Activated CD4-positive, alpha-beta T cell treated with anti-CD3 and anti-CD28 coated beads, Interleukin-10, Interleukin-2, amounts not matched to agents 100 ng/mL and 50 ng/mL, durations not matched to agents 16 hours and 8 hours (primary cell): ENCODE measurements at places on chromosomes 11 and 22.

DNA sequence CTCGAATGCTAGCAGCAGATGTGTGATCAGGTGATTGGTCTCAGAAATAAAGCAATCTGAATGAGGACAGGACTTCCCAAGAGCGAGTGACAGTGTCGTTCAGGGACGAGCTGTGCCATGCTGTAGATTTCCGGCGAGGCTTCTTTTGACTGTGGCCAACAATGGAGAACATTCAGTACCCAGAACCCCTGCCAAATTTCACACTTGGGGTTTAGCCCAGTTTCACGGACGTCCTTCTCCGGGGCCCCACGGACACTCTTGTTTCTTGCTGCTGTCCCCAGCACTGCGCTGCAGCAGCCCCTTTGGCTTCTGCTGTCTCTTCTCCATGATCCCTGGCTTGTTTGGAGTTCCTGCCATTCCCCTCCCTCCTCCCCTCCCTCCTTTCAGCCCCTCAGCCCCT, 115.1 kb upstream of the GRAMD1B start:
- DNase-seq = no peak

GRCh38 chr11:120212926-120213325, 2.1 kb downstream of the OAF start:
- no peak for DNase-seq

DNA sequence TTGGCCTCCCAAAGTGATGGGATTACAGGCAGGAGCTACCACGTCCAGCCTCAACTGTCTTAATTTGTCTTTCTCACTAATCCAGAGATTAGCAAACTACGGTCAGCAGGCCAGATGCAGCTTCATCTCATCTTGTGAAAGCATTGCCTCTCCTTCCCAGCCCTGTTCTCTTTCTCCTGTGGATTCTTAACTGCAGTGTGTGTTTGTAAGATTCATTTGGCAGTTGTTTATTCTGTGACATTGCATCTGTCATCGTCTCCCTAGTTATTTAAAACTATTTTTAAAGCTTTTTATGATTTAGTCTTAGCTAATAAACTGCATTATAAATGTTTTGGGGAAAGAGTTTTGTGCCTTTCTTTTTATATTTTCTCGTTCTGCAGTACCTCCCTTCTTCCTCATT, 29.2 kb downstream of the RNF169 start:
- DNase-seq = no peak

GRCh38 chr11:35272391-35272902, 133.5 kb downstream of the CD44 start:
- peak; percentile 84 for DNase-seq

DNA sequence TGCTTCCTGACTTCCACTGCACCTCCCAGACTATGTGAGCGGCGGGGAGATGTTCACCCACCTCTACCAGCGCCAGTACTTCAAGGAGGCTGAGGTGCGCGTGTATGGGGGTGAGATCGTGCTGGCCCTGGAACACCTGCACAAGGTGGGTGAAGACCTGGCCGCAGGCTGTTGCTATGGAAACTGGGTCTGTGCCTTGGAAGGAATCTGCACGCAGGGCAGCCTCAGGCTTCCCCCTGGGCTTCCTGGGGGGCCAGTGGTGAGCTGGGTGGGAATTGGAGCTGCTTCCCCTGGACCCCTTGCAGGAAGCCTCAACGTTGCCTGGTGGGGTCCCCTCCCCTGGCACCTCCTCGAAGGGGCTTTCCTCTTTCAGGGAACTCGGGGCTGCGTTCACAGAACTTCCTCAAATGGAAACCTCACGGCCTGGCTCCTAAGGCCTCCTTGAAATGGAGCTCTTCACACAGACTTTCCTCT, 1.5 kb downstream of the RPS6KA4 start:
- no peak for DNase-seq

GRCh38 chr22:47850644-47851151, 1088.2 kb downstream of the TBC1D22A start:
- DNase-seq = no peak

- no peak for DNase-seq
These were observed 78.1 kb upstream of the PRR5 start for GRCh38 chr22:44623771-44624510.

DNA sequence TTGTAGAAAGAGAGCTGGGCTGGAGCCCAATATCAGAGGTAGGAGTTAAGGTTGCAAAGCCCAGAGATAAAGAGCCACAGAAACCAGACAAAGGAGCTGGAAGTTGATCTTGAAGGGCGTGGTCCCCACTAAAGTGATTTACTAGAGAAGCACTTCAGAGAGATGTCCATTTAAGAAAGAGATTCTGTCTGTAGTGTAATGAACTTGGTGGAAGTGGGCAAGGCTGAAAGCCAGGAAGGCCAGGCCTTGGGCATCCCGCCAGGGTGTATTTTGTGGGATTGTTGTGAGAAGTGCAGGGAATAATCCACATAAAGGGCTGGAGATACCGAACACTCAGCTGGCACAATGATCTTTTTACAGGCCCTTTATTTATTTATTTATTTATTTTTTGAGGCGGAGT, 1398.8 kb downstream of the TBC1D22A start:
- no peak for DNase-seq

GRCh38 chr11:116171271-116172140, 601.3 kb downstream of the BUD13 start:
- no peak for DNase-seq

- DNase-seq = peak; percentile 9
These were observed 28.9 kb downstream of the THOC5 start for GRCh38 chr22:29524442-29525191.

DNA sequence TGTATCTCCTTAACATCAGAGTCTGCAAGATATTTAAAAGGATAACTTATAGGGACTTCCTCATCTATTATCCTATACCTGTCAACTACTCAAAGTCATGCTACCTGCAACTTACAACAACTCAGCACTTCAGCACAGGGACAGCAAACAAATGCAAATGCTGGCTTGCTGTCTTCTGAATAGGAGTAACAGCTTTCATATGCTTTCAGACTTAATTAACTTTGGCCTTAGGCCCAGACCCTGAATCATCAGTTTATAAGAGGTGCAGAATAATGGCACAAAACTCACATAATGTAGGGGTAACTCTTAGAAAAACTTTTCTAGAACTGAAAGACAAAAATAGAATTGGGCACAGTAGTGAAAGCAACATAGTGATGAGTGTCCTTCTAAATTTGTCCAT, 953.4 kb downstream of the DLG2 start:
- no peak for DNase-seq

GRCh38 chr11:128530118-128531074, 57.0 kb downstream of the ETS1 start:
- no peak for DNase-seq

GRCh38 chr11:8257003-8257664, 6.5 kb downstream of the LMO1 start:
- no peak for DNase-seq

DNA sequence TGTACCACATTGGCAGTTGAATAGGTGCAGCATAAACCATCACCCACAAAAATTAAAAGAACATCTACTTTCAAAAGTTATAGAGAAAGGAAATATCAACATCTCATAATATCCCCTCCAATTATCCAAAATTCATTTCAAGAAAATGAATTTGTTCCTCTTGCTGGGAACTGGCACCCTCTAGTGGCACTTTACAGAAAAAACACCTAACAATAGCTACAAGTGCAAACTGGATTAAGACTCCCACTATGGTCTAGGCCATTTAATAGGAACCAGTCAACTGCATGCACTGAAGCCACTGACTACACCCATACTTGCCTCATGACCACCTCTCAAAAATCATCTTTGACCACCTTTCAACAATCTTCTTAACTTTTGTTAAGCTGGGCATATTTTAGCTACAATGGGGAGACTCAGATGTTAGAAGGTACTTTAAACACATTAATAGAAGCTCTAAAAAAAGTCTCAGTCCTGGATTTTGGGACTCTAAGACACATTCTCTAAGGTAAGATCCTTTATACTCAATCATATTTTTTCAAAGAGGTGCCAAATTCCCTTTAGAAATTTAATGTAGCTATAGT, 17.3 kb downstream of the TRAF6 start:
- DNase-seq = peak; percentile 57

GRCh38 chr11:74949753-74950137, 679 bp downstream of the SPCS2 start:
- DNase-seq = no peak

- no peak for DNase-seq
These were observed 54.1 kb downstream of the GRIK4 start for GRCh38 chr11:120565466-120566155.

GRCh38 chr11:32080361-32080980, 10.4 kb upstream of the RCN1 start:
- DNase-seq = no peak

DNA sequence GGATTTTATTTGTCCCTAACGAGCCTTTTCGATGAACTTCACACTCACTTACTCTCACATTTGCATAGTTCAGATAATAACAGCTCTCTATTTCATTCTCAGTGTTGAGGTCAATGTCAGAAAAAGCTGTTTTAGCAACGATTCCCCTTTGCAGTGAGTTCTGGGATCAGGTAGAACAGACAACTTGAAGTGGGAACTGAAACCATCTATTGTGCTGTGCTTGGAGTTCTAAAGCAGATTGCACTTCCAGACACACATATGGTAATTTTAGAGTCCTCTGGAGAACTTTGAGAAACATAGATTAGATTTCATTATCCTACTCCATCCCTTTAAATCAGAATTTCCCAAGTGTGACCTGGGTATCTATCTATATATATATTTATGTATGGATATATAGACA, 124.6 kb upstream of the BLID start:
- DNase-seq = no peak

DNA sequence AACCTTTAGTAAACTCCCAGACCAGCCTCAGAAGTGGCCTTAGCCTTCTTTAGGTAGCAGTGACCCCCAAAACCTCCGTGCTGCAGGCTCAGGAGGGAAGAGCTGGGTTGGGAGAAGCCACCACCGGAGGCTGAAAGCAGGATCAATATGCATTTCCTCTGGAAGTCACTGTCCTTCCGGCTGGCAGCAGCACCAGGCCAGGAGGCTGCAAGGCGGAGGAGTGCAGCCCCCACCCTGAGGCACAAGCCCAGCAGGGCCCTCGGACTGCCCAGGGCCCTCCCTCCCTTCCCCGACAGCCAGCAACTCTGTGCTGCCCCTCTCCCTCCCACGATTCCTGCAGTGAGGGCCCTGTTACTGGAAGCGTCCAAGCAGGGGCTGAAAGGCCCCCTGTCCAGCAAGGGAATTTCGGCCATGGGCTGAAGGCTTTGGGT, 3.2 kb upstream of the NRXN2 start:
- DNase-seq = no peak

- no peak for DNase-seq
These were observed 384.8 kb downstream of the MN1 start for GRCh38 chr22:27416511-27417420.

DNA sequence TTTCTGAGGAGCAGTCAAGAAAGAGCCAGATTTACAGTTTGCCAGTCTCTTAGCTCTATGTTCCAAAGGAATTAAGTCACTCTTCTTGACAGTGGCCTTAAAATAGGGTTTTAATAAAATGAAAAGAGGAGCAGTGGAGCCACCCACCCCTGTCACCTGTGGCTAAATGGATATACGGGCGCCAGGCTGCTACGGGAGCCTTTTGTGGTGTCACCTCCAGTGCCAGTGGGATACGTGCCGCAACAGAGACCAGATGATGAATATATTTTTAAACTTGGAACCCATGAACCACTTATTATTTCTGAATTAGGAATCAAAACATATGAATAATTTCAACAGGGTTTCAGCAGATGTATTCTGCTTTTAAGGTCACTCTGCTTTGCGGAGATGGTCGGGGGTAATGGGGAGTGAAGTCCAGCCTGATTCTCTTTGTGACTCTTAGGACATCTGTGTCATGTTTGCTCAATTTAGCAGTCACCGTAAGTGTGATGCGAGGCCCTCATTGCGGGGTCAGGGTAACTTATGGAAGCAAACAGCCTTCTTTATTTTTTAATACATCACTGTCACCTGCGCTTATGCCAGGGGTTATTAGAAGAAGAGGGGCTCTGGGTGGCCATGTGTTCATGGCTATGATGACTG, 64.3 kb downstream of the ZBTB16 start:
- no peak for DNase-seq

GRCh38 chr11:118088531-118088930, 1.8 kb upstream of the SMIM35 start:
- no peak for DNase-seq

DNA sequence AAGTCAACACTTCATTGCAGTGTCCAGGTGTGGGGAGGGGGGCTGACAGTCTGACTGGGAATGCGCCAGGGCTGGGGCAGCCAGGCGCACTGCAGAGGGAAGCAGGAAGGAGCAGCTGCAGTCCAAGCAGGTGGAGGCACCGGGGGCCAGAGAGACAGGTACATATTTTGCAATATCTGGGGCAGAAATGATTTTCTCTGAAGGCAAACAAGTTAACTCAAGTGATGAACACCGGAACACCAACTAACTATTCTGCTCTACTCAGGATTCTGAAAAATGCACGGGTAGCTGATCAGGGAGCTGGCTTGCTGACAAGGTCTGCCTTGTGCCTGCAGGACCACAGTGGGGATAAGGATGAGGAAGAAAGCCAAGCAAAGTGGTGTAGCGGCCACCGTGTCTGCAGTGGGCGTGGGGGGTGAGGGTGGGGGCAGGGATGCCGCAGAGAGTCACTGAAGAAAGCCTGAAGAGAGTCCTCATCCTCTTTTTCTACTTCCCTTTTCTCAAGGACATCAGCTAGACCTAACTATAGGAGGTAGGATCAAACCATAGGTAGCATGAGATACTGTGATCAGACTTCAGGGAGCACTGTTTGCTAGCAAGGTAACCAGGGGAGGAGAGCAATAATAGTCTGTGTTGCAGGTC, 83.4 kb downstream of the SCN3B start:
- DNase-seq = no peak

- no peak for DNase-seq
These were observed 71.6 kb downstream of the ST3GAL4 start for GRCh38 chr11:126426820-126427749.

DNA sequence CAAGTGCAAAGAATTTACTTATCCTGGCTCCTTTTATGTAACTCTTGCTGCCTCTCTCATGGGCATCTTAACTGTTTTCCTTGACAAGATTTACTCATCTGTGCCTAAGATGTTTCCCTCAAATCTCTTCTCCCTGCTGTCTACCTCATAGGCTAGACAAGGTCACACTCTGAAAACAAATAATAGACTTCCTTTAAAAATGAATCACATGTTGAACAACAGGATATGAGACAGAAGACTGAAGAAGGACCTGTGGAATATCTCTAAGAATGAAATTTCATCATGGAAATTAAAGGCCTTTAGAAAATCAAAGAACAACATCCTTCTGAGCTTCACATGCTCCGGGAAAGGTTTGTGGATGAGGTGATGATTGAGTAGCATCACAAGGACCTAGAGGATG, 6.0 kb upstream of the SCGB2A2 start:
- no peak for DNase-seq

GRCh38 chr11:2207773-2208621, 36.4 kb upstream of the TH start:
- no peak for DNase-seq
